ENCODE measurements at places on chromosomes 4 and X.

DNA sequence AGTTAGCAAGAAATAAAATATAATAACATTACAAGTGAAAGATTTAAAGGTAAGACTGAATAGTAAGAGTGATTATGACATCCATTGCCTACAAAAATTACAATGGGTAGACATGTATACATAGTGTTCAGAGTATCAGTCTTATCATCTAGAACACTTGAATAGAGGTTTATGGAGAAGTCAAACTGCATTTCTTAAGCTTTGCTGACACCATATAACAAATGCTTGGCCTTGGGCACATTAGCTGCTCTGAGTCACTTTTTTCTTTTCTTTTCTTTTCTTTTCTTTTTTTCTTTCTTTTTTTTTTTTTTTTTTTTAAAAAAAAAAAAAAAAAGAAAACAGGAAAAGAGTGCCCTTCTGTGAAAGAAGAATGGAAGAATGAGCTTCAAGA lies 220.0 kb downstream of the SPCS3 start:
- no peaks in the 10 kb centered on the region for H3K36me3 ChIP-seq
- no peaks in the 10 kb centered on the region for H3K27me3 ChIP-seq
- DNase-seq = no peak
- H3K4me1 ChIP-seq = no peaks in the 10 kb centered on the region

DNA sequence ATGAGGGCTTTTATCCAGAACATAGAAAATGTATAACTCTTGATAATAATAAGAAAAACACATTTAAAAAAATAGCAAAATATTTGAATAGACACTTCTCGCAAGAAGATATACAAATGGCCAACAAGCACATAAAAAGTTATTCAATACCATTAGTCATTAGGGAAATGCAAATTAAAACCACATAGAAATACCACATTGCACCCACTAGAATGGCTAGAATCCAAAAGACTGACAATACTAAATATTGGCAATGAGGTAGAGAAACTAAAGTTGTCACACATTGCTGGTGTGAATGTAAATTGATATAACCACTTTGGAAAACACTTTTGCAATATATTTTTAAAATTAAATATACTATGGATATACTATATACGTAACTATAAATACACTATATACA lies 754.3 kb upstream of the MAGEB2 start:
- no peaks in the 10 kb centered on the region for H3K36me3 ChIP-seq
- no peak overlapping the region for H3K27ac ChIP-seq
- H3K4me1 ChIP-seq = no peaks in the 10 kb centered on the region
- no peak overlapping the region for H3K4me3 ChIP-seq
- H3K27me3 ChIP-seq = no peaks in the 10 kb centered on the region

DNA sequence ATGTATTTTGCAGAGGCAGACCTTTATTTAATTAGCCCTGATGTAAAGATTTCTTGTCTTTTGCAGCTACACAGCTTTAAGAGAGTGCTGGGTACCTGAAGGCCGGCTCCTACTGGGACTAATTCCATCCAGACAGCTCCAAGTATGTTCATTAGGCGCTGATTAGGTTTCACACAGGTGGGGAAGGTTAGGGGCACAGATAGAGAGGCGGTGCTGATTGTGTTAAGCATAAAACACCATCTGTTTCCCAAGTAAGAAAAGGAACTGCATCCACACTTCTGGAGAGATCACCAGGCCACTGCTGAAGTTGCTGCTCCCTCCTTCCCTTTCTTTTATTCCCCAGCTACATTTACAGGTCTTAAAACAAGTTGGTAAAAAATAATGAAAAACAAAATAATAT lies 349.5 kb downstream of the ZIC3 start:
- no peak for DNase-seq
- no peak overlapping the region for H3K27ac ChIP-seq
- H3K4me1 ChIP-seq = no peaks in the 10 kb centered on the region
- H3K36me3 ChIP-seq = no peaks in the 10 kb centered on the region
- H3K4me3 ChIP-seq = no peak overlapping the region
- H3K27me3 ChIP-seq = no peaks in the 10 kb centered on the region

GRCh38 chrX:154981116-154981411 lies 41.5 kb downstream of the F8 start:
- no peak overlapping the region for H3K27ac ChIP-seq
- H3K4me1 ChIP-seq = no peaks in the 10 kb centered on the region
- no peaks in the 10 kb centered on the region for H3K27me3 ChIP-seq
- no peak overlapping the region for H3K4me3 ChIP-seq
- H3K36me3 ChIP-seq = no peaks in the 10 kb centered on the region
